ENCODE measurements at places on chromosomes 2 and 18.
A peak's percentile ranks its signal among the peaks of the same experiment; 100 is the strongest.

DNA sequence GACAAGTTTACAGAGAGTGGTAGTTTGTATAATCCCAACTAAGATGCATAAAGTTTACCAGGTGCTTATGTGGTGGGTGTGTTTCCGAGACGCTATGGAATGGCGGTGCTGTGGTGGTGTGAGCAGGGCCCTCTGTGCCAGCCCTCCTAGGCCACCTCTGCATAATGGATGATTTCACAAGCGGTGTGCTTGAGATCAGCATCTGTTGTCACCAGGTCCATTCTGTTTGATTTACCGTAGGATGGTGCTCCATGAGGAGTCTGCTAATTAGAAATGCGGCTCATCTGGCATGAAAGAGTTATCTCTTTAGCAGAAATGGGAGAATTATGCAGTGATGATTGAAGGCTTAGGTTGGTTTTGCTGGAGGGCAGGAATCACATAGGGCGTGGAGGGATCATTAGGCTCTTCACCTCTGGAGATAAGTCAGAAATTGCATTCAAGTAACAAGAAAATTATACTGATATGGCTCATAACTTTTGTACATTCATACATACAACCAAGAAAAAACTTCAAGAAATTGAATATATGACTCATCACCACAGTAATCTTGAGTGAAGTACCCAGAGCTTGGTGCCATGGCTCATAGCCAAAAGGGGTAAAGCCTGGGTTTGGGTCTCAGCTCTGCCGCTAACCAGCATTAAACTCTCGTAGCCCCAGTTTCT is 41.4 kb downstream of the CRIM1 start:
- DNase-seq: no peak

GRCh38 chr2:62692225-62692624 is 13.3 kb upstream of the EHBP1 start:
- no peak for DNase-seq

GRCh38 chr2:113116100-113116958 is 11.1 kb upstream of the IL1RN start:
- DNase-seq: no peak

- DNase-seq: no peak
Observed at GRCh38 chr2:234674781-234675201, 177.9 kb upstream of the ARL4C start.

DNA sequence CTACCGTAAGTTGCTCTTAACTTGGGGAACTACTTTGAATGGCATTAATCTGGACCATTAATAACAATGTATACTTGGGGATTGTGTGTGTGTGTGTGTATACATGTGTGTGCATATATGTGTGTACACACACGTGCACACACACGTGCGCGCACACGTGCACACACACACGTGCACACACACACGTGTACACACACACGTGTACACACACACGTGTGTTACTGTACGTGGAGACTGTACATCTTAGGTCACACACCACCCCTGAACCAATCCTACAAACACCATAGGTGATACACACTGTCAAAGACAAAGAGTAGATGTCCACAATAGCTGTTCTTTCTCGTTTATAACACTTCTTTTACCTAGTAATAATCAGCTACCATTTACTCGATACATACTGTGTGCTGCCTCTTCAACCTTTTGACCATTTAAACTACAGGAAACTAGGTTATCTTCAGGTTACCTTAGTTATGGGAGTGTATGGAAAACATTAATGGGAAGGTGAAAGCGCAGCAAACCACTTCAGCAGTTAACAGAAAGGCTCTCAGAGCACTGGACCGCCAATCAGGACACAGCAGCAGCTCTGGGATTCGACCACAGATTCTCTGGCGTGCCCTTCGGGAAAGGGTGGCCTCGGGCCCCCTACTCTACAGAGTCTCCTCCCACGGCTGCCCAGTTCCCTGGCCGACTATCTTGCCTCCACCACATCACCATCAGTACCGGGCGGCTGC is 894 bp upstream of the GCC2 start:
- no peak for DNase-seq

GRCh38 chr18:22349317-22349898 is 68.3 kb downstream of the CTAGE1 start:
- no peak for DNase-seq

GRCh38 chr2:232412986-232413385 is 6.3 kb downstream of the ALPG start:
- DNase-seq: no peak

DNA sequence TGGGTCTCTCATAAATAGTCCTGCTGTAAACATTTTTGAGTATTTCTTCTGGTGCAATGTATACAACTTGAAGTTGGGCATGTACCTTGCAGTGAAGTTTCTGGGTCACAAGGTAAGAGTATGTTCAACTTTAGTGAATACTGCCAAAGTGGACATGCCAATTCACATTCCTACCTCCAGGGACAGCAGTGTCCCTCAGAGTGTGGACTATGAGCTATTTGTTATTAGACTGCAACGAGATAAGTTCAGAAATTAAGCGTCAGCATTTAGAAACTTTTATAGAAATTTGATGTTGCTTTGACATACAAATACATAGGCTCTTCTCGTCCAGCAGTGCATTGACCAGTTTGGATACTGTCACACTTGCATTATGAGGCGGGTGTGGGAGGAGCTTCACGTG is 7.2 kb upstream of the ACKR3 start:
- DNase-seq: no peak

DNA sequence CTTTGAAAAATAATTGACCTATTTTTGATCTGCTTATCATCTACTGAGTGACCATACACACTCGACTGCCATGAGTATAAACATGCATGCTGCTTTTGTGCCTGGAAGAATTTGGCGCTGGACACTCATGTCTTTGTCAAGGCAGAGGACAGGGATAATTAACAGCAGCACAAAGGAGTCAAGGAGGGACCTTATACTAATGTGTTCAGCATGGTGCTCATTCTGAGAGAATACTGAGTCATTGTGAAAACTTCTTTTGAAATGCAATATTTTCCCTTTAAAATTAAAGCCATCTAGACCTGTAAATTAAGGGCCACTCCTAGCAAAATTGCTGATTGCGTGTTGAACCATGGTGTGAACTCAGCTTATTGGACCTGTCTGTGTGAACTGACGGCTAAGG is 116.3 kb downstream of the ZNF532 start:
- no peak for DNase-seq

- DNase-seq: no peak
Observed at GRCh38 chr2:152402780-152403759, 68.1 kb downstream of the FMNL2 start.

DNA sequence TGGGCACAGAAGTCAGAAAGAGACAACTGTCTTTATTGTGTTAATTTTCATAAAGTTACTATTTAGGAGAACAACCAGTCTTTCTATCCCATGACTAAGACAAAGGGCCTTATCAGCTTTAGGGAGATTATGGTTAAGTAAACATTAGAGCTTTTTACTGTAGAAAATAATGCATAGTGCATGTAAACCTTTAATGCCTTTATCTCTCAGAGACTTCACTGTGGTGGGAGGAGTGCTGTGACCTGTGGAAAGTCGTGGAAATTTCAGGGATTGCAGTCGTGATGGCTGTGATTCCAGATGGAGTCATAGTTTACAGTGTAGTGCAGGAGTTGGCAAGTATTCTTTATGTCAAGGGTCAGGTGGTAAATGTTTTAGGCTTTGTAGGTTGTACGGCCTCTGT is 15.8 kb downstream of the ZNF236 start:
- no peak for DNase-seq

DNA sequence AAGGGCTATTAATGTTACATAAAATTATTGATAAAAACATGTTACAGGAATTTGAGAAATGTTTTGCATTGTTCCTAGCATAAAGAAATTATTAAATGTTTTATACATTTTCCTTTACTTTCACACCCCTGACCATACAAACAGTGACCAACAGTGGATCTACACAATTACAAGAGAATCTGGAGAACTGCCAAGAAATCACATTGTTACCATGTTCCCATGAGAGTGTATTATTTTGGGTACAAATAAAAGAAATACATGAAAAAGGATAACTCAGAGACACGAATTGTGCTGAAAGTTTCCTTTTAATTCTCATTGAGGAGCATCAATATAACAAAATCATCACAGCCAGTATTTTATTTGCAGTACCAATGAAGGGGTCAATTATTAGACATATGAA is 150.1 kb downstream of the WDPCP start:
- DNase-seq: no peak

GRCh38 chr2:42964439-42965083 is 172.2 kb upstream of the HAAO start:
- no peak for DNase-seq

DNA sequence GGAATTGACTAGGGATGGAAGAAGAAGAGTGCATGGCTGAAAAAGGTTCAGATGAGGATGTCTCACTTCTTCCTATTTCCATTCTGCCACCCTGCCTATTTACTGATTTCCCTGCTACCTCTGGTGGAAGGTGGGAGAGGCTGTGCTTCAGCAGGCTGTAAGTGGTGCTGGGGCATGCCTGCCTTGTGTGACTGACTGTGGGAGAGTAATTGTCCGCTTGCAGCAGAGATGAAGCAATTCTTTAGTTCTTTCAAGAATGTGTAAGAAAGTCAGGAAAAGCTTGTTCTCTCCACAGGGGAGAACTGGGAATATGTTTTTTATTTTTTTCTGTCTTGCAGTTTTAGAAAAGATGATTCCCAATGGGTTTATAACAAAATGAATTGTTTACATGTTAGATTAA is 72.5 kb upstream of the NYAP2 start:
- DNase-seq: no peak

DNA sequence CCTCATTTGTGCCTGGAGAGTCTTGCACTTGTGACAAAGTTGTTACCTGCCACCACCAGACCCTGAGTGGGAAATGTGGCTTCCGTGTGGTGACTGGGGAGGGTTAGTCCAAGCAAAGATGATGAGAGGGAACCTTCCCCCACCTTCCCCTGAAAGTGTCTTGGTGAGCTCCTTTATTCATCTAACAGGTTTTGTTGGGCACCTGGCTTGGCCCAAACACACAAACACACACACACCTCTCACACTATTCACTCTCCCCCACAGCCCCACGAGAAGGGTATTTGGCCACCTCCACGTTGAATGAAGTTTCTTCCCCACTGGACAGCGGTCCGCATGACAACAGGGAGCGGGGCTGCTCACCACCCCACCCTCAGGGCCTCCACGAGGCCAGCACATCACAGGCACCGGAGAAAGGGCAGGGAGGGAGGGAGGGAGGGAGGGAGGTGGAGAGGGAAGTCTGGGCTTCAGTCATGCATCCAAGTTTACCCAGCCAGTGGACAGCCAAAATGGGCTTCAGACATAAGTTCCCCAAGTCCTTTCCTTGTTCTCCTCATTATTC is 1.4 kb downstream of the CIB4 start:
- DNase-seq: peak; percentile 42

DNA sequence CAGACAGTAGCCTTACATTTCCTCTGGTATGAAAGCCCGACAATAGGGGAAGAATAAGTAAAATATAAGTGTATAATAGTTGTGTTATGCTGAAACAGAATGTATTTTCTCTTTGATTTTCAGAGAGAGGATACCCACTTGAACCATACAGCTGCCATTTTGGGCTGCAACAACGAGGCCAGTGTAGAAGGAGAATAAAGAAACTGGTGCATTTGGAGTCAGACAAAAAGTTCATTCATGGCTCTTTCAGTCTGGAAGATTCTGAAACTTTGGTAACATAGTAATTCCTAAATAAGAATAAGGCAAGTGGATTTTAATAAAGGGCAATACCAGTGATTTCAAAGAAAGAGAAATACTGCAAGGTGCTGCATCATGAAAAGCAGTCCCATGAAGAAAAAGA is 610.9 kb downstream of the LRP1B start:
- DNase-seq: no peak

DNA sequence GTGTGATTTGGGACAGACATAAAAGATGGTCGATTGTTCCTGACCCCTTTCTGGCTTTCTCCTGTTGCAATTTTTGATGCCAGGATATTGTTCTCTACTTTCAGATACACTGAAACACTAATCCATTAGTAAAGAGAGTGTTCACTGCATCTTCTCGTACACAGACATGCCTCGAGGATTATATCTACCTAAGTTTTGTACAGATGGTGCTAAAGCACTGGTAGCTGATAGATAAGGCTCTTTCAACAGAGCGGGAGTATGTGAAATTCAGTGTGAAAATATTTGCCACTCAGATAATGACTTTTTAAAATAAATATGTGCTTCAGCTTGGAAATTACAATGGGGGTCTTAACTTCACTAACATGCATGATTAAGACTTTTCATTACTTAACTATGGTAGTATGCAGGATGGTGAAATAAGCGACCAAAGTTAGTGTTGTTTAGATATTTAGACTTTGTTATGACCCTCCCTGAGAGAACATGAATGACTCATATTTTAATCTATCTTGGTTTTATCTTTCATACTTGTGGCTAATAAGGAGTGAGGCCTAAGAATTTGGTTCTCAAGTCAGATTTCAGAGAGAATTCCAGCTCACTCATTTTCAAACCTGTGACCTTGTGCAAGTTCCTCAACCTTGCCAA is 474.9 kb downstream of the NRXN1 start:
- DNase-seq: no peak

DNA sequence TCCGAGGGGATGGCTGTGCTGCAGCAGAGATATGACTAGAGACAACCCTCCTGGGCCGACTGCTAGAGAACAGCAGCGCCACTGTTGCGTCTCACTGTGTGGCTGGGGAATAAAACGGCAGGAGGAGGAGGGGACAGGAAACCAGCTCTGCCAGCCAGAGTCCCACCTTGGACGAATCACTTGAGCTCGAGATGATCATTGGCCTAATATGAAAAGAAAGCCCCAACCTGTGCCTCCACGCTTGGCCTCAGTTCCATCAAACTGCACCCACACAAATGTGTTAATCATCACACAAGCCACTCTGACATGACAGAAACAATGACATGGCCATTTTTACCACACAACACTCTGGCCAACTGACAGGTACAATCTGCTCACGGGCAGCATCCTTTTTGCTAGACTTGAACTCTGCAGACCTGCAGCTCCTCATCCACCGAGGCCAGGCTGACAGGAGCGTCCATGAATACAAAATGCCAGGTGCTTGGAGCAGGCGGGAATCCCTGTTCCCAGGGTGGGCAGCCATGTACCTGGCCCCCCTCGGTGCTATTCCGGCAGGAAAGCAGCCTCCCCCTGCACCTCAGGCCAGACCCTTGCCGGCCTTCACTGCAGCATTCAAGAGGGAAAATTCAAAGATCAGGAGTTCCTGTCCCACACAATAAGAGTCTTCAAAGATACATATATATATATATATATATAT is 52.3 kb downstream of the PARD6G start:
- DNase-seq: no peak

- DNase-seq: no peak
Observed at GRCh38 chr2:101776172-101777043, 78.9 kb downstream of the MAP4K4 start.

DNA sequence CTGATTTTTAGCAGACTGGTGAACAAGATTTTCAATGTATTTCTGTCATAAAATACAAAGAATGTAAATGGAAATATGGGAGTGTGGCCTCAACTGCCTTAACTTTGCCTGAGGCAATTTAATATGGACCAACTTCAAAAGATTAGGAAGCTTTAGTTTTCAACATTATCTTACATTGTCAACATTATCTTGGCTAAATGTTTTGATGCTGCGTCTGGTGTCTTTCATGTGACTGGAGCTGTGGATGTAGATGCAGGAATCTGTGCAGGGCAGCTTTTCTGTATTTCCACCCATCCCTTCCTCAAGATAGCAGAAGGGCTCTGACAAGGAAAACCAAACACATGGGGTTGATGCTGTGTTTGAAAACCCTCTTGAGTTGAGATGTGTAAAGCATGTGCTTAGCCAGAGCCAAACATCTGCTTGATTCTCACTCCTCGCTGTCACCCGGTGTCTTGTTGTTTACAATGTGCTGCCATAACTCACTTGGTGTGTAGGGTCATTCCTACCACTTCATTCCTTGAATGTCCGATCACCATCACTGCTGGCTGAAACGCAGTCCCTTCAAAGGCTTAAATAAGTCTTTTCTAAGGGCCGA is 33.0 kb downstream of the COPS8 start:
- DNase-seq: no peak

All from ecto neural progenitor cell (in vitro differentiated cells).